Nucleus accumbens (tissue), 56 donors: ENCODE measurements at places on chromosomes 1 and 21.

DNA sequence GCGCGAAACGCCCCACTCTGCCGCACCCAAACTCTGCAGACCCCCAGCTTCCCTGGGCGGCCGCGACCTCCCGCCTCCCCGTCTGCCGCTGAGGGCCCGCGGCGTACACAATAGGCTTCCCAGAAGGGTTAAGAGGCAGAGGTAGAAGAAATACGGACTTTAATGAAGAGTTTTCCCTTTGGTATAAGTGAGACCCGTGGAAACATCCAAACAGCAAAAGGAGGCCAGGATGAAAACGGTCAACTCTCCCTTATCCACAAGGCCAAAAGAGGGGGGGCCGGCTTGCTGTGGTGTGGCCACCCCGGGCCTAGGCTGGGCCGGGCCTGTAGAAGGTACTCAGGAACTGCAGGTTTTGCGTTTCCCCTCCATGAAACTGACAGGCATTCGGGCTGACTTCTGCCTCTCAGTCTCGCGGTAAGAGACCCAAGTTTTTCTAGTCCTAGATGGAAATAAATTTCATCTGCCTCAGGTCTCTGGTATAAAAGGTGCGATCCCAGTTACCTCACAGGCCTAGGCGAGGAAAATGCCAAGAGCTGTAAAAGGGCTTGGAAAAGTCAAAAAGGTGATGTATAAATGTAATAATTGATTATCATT, 671 bp upstream of the PYGO2 start:
- no peak for DNase-seq

- no peak for DNase-seq
Measured at GRCh38 chr1:246418565-246419312, 88.3 kb downstream of the SMYD3 start.

DNA sequence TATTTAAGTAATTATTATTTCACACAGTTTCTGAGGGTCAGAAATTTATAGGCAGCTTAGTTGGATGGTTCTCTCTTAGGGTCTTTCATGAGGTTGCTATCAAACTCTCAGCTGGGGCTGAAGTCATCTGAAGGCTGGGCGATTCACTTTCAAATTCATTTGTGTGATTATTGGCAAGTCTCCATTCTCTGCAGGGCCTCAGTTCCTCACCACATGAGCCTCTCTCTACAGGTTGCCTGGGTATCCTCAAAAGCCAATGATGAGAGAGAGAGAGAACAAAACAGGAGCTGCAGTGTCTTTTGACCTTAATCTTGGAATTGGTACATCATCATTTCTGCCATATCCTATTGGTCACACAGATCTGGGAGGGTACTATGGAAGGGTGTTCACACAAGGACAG, 29.6 kb upstream of the COG2 start:
- no peak for DNase-seq

GRCh38 chr21:38807986-38808385, 2.3 kb downstream of the ETS2 start:
- DNase-seq, result no peak

DNA sequence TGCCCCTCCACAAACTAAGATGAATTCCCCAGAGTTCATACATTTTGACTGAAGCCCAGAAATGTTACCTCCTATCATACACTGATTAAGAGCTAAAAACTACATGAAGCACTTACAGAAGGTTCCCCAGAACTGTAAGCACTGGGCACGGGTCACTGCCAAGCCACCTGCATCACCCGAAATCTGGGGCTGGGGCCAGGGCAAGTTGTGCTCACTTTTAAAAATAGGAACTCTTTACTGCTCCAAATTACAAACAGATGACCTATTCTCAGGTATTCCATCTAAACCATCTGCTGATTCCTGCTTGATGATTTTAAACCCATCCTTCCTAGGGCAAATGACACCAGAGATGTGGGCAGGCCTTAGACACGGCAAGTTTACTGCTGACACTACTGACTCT, 4.8 kb downstream of the SETD4 start:
- no peak for DNase-seq

DNA sequence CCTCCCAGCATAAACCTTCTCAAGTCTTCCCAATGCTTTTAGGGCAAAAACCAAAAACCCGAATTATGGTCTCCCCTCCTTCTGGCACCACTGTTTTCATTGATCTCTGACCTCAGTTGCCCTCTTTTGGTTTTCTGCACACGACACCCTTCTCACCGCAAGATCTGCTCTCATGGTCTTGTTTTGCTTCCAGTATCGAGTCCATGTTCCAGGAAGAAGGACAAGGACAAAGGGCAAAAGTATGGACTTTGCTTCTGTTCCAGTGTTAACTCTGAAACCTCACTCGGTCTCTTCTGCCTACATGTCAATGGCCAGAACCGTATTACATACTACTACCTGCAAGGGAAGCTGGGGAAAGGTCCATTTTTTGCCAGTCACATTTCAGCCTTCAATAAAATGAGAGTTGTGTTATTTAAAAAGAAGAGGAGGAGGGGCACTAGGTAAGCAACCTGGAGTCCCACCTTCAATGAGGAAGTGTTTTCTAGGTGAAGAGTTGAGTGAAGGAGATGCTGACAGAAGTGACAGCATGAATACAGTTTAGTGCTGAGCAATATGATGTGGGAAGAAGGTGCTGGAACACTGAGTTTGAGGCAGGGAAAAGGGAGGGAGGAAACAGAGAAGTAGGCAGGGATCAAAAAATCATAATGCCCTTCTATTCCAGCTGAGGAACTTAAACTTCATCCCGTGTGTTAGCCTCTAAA, 183.4 kb downstream of the FGGY start:
- DNase-seq, result no peak

DNA sequence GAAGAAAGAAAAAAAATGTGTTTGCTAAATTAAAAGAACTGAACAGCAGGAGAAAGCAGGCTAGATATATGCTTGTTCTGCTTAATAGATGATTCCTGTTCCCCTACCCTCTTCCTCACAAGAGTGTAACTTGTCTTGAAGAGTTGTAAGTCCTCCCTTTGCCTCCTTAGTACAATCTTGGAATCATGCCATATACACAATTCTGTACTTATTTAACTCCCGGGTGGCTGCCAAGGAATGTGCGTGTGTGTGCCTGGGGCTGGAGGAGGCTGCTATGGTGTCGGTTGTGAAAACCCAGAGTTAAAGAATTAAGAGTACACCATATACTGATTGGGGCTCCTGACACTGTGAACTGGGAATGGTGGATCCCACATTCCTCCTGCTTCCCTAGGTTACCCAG, 194.2 kb downstream of the SIPA1L2 start:
- DNase-seq, result no peak

DNA sequence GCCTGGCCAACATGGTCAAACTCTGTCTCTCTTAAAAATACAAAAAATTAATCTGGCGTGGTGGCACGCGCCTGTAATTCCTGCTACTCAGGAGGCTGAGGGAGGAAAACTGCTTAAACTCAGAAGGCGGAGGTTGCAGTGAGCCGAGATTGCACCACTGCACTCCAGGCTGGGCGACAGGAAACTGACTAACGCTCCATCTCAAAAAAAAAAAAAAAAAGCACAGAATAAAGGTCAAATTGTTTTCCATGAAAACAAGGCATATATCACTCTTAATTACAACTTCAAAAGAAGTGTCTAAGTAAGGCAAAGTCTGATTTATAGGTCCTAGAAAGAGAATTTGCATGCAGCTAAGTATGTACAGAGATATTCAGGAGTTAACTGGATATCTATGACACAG, 25.6 kb downstream of the EYA3 start:
- DNase-seq, result no peak

GRCh38 chr1:178571807-178572206, 58.9 kb downstream of the TEX35 start:
- DNase-seq, result no peak

DNA sequence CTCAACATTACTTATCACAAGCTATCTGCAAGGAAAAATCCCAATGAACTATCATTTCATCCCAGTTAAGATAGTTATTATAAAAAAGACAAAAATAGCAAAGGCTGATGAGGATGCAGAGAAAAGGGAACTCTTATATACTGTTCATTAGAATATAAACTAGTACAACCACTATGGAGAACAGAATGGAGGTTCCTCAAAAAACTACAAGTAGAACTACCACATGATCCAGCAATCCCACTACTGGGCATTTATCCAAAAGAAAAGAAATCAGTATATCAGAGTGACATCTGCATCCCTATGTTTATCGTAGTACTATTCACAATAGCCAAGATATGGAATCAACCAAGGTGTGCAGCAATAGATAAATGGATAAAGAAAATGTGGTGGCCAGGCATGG, 4.9 kb upstream of the C1orf185 start:
- DNase-seq, result no peak

DNA sequence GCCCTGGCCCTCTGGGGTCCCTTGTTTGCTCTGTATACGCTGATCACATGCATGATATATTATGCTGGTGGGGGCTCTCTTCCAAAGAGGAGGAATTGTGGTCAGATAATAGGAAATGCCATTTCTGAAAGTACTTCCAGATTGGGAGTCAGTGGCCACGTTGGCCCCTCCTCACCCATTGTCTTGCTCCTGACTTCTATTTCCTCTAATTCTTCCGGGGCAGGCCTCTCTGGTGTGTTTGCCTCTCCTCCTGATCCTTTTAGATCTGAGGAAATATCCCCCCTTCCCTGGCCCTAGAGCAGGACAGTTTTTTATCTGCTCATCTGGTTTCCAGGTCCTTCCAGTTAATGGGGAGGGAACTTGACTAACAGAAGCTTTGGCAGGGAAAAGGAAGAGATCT, 2.9 kb downstream of the VANGL2 start:
- DNase-seq, result no peak

DNA sequence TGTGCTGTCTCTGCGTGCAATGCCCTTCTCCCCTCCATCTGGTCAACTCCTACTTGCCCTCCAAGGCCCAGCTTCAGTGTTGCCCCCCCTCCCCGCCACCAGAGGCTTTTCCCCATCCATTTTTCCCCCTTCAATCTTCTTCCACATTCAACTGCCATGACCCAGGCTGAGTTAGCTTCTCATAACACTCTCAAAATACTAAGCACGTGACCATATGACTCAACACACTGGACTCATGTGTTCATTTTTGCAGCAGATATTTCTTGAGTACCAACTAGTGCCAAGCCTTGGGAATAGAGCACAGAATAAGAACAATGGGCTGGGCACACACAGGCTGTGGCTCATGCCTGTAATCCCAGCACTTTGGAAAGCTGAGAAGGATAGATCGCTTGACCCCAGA, 132.1 kb downstream of the IGSF21 start:
- no peak for DNase-seq

- DNase-seq, result no peak
Measured at GRCh38 chr1:205514211-205515142, 10.0 kb downstream of the CDK18 start.

DNA sequence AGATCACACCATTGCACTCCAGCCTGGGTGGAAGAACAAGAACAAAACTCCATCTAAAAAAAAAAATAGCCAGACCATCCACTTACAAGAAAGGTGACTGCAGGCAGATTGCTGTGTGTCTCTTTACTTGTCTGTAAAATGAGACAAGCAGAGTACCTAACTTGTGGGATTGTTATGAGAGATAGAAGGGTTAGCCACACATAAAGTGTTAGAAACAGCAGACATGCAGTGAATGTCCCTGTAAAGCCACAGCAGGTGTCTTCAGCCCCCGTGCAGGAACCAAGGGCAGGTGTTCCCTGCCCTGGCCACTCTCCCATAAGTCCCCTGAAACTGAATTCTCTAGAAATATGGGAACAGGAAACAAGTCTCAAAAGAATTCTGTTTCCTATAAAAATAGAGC, 40.8 kb upstream of the EFHD2 start:
- no peak for DNase-seq
